ENCODE measurements at places on chromosomes 1 and 21.

GRCh38 chr1:45116340-45116739, 90.1 kb downstream of the ZSWIM5 start:
- no peak for DNase-seq

DNA sequence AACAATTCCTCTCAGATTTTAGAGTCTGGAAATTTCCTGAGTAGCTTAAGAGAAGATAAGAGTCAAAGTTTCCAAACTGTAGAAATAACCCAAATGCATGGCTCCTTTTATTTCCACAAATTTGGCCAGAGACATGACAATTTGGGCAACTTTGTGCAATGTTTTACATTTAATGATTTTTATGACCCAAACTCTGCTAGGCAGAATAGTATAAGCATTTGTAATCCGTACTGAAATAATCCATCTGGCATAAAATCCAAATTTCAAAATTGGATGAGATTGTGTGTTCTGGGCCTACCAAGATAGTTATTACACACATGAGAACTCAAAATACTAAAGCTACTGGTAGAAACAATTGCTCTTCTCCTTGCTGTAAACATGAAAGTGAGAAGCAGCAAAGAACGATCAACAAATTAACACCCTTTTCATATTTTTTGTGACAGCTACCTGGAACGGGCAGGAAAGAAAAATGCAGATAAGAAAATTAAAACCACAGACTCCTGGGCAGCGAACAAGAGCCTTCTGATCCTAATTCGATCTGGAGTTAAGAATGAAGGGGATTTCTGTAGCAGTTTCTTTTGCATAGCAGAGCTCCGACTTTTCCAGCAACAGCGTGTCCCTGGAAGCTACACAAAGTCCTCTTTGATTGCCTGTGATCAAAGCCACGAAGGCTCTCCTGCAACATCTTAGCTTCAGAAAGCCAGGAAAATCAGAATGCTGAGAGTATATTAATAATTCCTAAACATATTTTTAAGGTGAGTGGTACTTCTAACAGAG, 191.2 kb downstream of the GRIK1 start:
- DNase-seq = no peak

GRCh38 chr21:41761211-41761933, 5.5 kb downstream of the RIPK4 start:
- DNase-seq = peak; percentile 26

DNA sequence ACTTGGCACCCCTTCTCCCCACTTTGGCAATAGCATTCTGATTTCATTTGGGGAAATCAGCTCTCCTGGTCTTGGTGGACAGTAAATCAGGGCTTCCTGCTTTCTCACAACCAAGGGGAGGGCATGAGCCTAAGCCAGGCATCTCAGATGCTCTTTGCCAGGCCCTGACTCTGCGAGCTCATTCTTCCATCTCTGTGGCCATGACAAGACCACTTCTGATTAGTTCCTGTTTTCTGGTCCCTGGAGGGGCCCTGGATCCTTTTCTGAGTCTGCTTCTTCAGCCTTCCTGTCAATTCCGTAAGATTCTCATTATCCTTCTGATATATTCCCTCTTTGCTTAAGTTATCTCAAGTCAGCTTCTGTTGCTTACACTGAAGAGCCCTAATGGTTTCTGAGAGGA, 210.4 kb downstream of the HIVEP3 start:
- no peak for DNase-seq

DNA sequence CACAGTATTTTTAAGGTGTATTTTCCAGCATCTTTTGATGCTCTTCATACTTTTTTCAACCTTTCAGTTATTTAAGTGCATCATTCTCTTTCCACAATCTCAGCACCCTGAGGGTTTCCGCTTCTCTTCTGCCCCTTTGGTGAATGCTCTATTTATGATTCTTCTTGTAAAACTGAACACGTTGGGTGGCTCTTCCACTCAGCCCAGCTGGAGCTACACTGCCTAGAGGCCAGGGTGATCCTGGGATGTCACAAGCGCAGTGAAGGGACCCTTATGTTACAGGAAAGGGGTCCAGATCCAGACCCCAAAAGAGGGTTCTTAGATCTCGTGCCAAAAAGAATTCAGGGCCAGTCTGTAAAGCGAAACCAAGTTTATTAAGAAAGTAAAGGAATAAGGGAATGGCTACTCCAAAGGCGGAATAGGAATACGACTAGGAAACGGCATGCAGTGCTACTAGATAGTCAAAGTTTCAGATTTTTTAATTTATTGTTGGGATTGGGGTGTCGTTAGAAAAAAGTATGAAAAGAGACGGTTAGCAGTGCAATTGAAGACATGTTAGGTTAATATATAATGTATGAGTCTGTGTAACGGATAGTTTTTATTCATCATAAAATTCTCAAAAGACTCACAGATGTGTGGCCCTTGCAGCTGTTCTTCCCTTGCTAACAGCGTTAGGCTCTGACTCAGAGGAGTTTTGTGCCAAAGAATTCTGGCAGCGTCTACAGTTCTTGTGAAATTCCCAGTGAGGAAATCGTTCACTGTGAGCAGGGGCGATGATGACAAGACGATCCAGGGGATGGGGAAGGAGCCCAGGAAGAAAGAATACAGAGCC, 14.4 kb upstream of the ERVH48-1 start:
- no peak for DNase-seq

- DNase-seq = peak; percentile 63
These were observed 82.9 kb downstream of the GALNT2 start for GRCh38 chr1:230149751-230150584.

- no peak for DNase-seq
These were observed 1.5 kb upstream of the NCAM2 start for GRCh38 chr21:20996421-20997310.

DNA sequence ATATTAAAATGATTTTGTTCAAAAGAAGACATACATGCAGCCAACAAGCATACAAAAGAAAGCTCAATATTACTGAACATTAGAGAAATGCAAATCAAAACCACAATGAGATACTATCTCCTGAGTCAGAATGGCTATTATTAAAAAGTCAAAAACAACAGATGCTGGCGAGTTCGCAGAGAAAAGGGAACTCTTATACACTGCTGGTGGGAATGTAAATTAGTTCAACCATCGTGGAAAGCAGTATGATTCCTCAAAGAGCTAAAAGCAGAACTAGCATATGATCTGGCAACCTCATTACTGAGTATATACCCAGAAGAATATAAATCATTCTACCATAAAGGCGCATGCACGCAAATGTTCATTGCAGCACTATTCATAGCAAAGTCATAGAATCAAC, 126.0 kb upstream of the HMCN1 start:
- no peak for DNase-seq

GRCh38 chr1:99648107-99648506, 2.2 kb downstream of the PALMD start:
- DNase-seq = no peak

DNA sequence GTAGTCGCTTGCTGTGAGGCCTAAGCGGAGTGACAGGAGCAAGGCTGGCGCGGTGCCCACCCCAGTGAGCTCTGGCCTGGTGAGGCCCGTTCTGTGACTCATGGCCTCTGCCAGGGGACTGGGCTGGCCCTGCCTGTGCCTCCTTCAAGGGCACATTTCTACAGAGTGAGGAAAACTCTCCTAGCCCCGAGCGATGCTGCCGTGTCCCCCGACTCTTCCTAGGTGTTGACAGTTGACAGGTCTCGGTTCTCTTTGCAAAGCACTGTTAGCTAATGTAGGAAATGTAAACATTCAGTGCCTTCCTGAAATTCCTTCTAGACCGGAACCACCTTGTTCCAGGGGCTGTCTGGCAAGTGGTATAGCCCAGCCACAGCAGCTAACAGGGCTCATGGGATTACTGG, 43.9 kb downstream of the ABCG1 start:
- DNase-seq = no peak

GRCh38 chr1:229323885-229324553, 18.8 kb downstream of the CCSAP start:
- no peak for DNase-seq

DNA sequence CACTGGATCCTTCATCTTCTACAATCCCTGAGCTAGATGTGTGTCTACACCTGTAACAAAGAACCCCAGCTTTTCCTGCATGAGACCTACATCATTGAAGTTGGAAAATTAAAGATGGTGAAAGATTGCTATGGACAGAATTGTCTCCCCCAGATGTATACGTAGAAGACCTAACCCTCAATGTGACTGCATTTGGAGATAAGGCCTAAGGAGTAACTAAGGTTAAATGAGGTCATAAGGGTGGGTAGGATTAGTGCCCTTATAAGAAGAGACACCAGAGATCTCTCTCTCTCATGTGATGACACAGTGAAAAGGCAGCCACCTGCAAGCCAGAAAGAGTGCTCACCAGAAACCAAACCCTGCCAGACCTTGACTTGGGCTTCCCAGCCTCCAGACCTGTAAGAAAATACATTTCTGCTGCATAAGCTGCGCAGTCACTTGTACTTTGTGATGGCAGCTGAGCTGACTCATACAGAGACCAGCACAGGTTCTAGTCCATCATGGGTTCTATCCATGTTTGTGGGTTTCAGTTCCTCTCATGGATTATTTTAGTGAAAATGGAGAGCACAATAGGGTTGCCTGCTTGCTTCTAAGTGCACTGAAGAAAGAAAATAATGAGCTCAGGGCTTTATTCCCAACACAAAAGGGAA, 180.8 kb downstream of the TPR start:
- peak; percentile 7 for DNase-seq

DNA sequence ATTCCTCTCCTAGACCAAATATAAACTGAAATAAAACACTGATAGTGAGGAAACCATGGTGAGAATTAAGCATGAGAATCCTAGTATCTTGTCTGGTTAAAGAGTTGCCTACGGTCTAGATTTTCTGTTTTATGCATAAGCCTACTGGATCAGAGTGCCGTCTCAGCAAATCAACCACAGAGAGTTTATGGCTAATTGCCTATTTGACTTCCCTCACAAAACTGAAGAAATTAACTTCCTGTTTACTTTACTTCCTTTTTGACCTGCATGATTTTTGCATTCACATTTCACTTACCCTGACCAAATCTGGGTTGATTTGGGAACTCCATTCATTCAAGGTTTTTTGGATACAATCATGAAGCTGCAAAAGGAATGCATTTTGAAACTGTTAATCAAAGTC, 5.0 kb downstream of the GCLM start:
- DNase-seq = no peak

GRCh38 chr1:156319664-156320063, 18.4 kb downstream of the CCT3 start:
- DNase-seq = no peak

GRCh38 chr1:234932511-234933430, 195.9 kb downstream of the TOMM20 start:
- DNase-seq = no peak

- no peak for DNase-seq
These were observed 5.5 kb downstream of the PTP4A2 start for GRCh38 chr1:31932491-31933316.

DNA sequence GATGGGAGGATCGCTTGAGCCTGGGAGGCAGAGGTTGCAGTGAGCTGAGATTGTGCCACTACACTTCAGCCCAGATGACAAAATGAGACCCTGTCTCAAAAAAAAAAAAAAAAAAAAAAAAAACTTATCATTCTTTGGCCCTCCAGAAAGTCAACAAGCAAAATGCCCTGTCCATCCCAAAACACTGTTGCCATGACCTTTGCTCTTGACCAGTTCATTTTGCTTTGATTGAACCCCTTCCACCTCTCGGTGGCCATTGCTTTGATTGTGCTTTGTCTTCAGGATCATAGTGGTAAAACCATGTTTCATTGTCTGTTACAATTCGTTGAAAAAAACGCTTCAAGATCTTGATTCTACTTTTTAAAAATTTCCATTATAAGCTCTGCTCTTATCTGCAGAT, 8.5 kb upstream of the SYPL2 start:
- no peak for DNase-seq

All from GM13977 (cell line).